ENCODE measurements at places on chromosomes 11 and 22.
A peak's percentile ranks its signal among the peaks of the same experiment; 100 is the strongest.

DNA sequence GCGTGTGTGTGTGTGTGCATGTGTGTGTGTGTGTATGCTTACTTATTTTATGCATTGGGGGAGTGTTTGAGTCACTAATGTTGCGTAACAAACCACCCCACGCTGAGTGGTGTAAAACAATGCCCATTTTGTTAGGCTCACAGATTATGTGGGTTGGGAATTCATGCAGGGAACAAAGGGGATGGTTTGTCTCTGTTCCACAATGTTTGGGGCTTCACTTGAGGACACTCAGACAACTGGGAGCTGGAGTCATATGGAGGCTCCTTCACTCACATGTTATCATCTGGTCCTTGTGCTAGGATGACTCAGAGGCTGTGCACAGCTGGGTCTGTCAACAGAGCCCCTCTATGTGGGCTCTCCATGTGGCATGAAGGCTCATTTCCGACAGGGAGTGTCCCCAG is 51.3 kb upstream of the LARGE1 start:
- no peak for DNase-seq

GRCh38 chr11:117606211-117606610 is 190.8 kb downstream of the DSCAML1 start:
- no peak for DNase-seq

- peak; percentile 86 for DNase-seq
Measured at GRCh38 chr11:10809373-10810160, 841 bp upstream of the EIF4G2 start.

- DNase-seq, result no peak
Measured at GRCh38 chr22:46606886-46607285, 13.3 kb upstream of the GRAMD4 start.

GRCh38 chr11:100709233-100709957 is 22.3 kb downstream of the ARHGAP42 start:
- peak; percentile 53 for DNase-seq

DNA sequence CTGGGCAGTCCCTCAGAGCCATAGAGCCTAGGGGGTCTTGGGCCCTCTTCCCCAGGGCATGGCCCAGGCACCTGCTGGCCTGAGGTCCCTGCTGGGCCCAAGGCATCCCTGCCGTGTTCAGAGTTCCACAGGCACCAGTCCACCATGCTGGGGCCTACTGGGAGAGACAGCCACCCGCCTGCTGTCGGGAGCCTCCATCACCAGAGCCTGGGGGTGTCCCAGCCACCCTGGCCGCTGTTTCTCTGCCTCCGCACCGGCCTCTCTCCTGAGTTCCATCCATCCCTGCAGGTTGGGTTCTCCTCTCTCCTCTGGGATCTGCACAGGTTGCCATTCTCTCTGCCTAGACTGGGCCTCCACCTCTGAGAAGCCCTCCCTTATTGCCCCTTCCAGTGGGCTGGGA is 68.6 kb downstream of the KCNQ1 start:
- DNase-seq, result no peak

Data from DMS53 (cell line).